ENCODE measurements at places on chromosomes 2 and 18. TPM values are rescaled to one million over a fixed set of nuclear protein-coding genes. Genes with fewer than 3 reads are reported as not detected.

Gene TANK
- 77.0 TPM for total RNA-seq

Gene HNMT
- 0.15 TPM for total RNA-seq

Gene HOXD4
- not detected for total RNA-seq

Gene HOXD9
- not detected for total RNA-seq

Gene MATN3
- total RNA-seq: not detected

Gene DLGAP1
- 1.3 TPM for total RNA-seq

Gene DYSF
- total RNA-seq: 1.9 TPM

DNA sequence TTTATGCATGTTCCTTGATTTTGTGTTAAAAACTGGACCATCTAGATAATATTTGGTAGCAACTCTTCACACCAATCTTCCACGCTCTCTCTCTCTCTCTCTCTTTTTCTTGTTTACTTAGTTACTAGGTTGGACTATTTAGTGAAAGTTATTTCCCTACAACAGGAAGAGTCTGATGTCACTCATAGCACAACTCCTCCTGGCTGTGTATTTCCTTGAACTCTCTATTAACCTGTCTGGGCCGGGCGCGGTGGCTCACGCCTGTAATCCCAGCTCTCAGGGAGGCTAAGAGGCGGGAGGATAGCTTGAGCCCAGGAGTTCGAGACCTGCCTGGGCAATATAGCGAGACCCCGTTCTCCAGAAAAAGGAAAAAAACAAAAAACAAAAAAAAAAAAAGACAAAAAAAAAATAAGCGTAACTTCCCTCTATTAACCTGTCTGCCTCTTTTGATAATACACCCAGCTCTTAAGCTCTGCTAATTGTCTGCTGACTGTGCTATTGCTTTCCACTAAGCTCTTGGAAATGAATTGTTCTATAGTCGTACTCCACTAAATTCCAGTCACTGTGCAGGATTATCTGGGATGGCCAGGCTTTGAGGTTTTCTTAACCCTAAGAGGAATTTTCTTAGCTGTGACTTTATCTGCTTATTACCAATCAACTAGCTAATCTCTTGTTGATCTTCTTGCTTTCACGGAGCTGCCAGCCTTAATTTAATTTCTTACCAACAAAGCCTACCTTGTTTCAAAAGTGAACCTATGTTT, 18.1 kb upstream of the CDH19 start:
- no peak overlapping the region for H3K27ac ChIP-seq
- no peaks in the 10 kb centered on the region for H3K36me3 ChIP-seq
- no peaks in the 10 kb centered on the region for H3K27me3 ChIP-seq
- no peak for DNase-seq
- no peak overlapping the region for H3K4me3 ChIP-seq

GRCh38 chr18:75558790-75559189, 131.3 kb upstream of the SMIM21 start:
- H3K27me3 ChIP-seq: no peaks in the 10 kb centered on the region
- H3K36me3 ChIP-seq: no peaks in the 10 kb centered on the region
- H3K4me1 ChIP-seq: no peaks in the 10 kb centered on the region
- DNase-seq: no peak

DNA sequence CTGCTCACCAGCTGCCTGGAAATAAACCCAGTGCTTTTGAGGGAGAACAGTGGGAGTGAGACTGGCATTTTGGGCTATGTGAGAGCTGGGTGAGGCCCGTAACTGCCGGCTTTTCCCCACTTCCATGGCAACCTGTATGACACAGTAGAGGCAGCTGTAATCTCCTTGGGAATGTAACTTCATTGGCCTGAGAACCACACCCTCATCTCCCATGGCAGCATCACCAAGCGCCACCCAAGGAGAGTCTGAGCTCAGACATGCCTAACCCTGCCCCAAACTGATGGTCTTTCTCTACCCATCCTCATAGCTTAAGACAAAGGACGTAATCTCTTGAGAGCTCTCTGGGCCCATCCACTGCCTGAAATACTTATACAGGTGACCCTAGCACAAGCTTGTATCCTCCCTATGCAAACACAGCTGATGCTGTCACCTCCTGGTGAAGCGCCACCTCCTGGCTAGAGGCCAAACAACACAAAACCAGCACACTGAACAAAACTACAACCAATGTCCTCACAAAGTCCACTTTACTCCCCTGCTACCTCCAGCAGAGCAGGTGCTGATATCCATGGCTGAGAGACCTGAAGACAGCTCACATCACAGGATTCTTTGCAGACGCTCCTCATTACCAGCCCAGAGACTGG, 763.4 kb upstream of the NRXN1 start:
- no peaks in the 10 kb centered on the region for H3K36me3 ChIP-seq
- DNase-seq: no peak
- H3K4me3 ChIP-seq: no peak overlapping the region
- no peaks in the 10 kb centered on the region for H3K27me3 ChIP-seq
- no peak overlapping the region for H3K27ac ChIP-seq

DNA sequence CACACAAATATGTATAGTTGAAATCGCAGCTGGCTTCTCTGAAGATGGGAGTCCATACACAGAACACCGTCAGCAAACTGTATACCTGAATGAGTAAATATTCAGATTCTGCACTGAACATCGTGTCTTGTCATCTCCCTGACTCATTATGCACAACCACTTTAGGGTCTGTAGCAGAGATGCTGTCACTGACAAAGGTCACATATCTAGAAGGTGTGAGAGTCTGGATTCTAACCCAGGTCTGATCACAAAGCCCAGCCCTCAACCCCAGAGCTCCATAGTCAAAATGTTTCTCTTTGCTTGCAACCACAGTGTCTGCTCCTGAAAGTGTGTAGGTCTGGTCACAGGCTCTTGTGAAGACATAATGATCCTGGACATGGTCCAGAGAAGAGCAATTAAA, 78.3 kb upstream of the PAX8 start:
- peaks cover 3% of the 10 kb centered on the region for H3K27me3 ChIP-seq
- H3K4me3 ChIP-seq: no peak overlapping the region
- DNase-seq: no peak
- H3K36me3 ChIP-seq: no peaks in the 10 kb centered on the region
- H3K4me1 ChIP-seq: no peaks in the 10 kb centered on the region
- H3K27ac ChIP-seq: no peak overlapping the region

GRCh38 chr2:160737247-160737646, 243.6 kb upstream of the RBMS1 start:
- no peaks in the 10 kb centered on the region for H3K4me1 ChIP-seq
- no peaks in the 10 kb centered on the region for H3K27me3 ChIP-seq
- no peaks in the 10 kb centered on the region for H3K36me3 ChIP-seq
- no peak overlapping the region for H3K4me3 ChIP-seq
- H3K27ac ChIP-seq: no peak overlapping the region
- no peak for DNase-seq

DNA sequence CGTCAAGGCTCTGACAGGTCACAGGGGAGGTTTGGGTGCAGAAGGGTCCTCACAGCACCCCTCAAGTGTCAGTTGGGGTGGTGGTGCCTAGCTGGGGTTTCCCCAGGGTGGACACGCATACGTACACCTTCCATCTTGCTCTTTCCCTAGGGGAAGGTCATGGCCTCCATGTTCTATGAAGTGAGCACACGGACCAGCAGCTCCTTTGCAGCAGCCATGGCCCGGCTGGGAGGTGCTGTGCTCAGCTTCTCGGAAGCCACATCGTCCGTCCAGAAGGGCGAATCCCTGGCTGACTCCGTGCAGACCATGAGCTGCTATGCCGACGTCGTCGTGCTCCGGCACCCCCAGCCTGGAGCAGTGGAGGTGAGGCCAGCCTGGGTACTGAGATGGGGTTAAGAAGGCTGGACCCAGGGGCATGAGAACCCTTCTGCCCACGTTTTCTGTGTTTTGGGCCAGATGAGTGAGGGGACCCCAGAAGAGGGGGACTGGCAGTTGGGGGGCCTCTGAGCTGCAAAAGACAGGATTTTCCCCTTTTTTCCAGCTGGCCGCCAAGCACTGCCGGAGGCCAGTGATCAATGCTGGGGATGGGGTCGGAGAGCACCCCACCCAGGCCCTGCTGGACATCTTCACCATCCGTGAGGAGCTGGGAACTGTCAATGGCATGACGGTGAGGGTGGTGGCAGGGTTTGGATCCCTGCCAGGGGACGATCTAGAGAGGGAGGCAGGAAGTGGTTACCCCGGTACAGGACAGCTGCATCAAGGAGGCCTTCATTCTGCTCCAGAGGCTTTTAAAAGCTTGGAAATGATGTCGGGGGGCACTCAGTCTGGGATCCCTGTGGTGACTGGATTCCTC, 20.9 kb downstream of the SLC30A3 start:
- H3K36me3 ChIP-seq: peaks cover 50% of the 10 kb centered on the region
- H3K27me3 ChIP-seq: no peaks in the 10 kb centered on the region
- no peak overlapping the region for H3K27ac ChIP-seq

GRCh38 chr2:88161446-88162244, 8.5 kb upstream of the THNSL2 start:
- H3K27ac ChIP-seq: no peak overlapping the region
- H3K27me3 ChIP-seq: no peaks in the 10 kb centered on the region
- no peaks in the 10 kb centered on the region for H3K36me3 ChIP-seq
- no peak for DNase-seq
- no peaks in the 10 kb centered on the region for H3K4me1 ChIP-seq

- no peak overlapping the region for H3K4me3 ChIP-seq
- H3K27ac ChIP-seq: no peak overlapping the region
- H3K4me1 ChIP-seq: no peaks in the 10 kb centered on the region
- peaks cover 48% of the 10 kb centered on the region for H3K27me3 ChIP-seq
Observed at GRCh38 chr2:233815861-233816260, 37.7 kb downstream of the MROH2A start.

GRCh38 chr18:6683112-6683876, 46.2 kb upstream of the ARHGAP28 start:
- no peaks in the 10 kb centered on the region for H3K27me3 ChIP-seq
- H3K36me3 ChIP-seq: no peaks in the 10 kb centered on the region
- DNase-seq: no peak
- no peak overlapping the region for H3K4me3 ChIP-seq

DNA sequence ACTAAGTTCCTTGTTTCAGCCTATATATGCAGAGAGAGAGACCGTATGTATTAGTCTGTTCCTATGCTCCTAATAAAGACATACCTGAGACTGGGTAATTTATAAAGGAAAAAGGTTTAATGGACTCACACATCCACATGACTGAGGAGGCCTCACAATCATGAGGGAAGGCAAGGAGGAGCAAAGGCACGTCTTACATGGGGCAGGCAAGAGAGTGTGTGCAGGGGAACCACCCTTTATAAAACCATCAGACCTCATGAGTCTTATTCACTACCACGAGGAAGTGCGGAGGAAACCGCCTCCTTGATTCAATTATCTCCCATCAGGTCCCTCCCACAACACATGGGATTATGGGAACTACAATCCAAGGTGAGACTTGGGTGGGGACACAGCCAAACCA, 73.8 kb downstream of the TMEM18 start:
- H3K4me1 ChIP-seq: no peaks in the 10 kb centered on the region
- H3K4me3 ChIP-seq: no peak overlapping the region
- H3K36me3 ChIP-seq: no peaks in the 10 kb centered on the region
- H3K27me3 ChIP-seq: no peaks in the 10 kb centered on the region
- H3K27ac ChIP-seq: no peak overlapping the region

DNA sequence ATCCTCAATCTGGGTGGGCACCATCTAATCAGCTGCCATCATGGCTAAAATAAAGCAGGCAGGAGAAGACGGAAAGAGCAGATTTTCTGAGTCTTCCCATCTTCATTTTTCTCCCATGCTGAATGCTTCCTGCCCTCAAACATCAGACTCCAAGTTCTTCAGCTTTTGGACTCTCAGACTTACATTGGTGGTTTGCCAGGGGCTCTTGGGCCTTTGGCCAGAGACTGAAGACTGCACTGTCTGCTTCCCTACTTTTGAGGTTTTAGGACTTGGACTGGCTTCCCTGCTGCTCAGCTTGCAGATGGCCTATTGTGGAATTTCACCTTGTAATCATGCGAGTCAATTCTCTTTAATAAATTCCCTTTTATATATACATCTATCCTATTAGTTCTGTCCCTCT, 36.6 kb downstream of the DIPK1C start:
- H3K27ac ChIP-seq: no peak overlapping the region
- no peaks in the 10 kb centered on the region for H3K36me3 ChIP-seq
- H3K4me3 ChIP-seq: no peak overlapping the region
- no peaks in the 10 kb centered on the region for H3K4me1 ChIP-seq
- no peak for DNase-seq
- no peaks in the 10 kb centered on the region for H3K27me3 ChIP-seq

- H3K36me3 ChIP-seq: no peaks in the 10 kb centered on the region
- H3K27ac ChIP-seq: no peak overlapping the region
- no peaks in the 10 kb centered on the region for H3K27me3 ChIP-seq
- H3K4me1 ChIP-seq: no peaks in the 10 kb centered on the region
Observed at GRCh38 chr2:26630669-26631360, 10.4 kb downstream of the CIB4 start.

GRCh38 chr2:85990084-85990483, 101.3 kb upstream of the ST3GAL5 start:
- DNase-seq: no peak
- H3K27me3 ChIP-seq: no peaks in the 10 kb centered on the region
- no peak overlapping the region for H3K4me3 ChIP-seq
- no peaks in the 10 kb centered on the region for H3K36me3 ChIP-seq
- H3K4me1 ChIP-seq: peaks cover 8% of the 10 kb centered on the region

All from T-cell (primary cell).